ENCODE measurements at places on chromosomes 2 and 18. TPM values are rescaled to one million over a fixed set of nuclear protein-coding genes. Genes with fewer than 3 reads are reported as not detected.

Gene PNO1
- 60.6 TPM for total RNA-seq

Gene DSG1
- not detected for total RNA-seq

Gene SKA1
- 12.2 TPM for total RNA-seq

Gene KYNU
- 304 TPM for total RNA-seq

Gene GAD1
- 0.79 TPM for total RNA-seq

Gene BOLL
- total RNA-seq, result not detected

Gene SCYGR7
- total RNA-seq, result not detected

Gene CTAGE1
- not detected for total RNA-seq

Gene NHEJ1
- total RNA-seq, result 15.0 TPM

Gene NT5C1B
- total RNA-seq, result not detected

Gene ALLC
- not detected for total RNA-seq

Gene CEP76
- 8.4 TPM for total RNA-seq

Gene HOXD3
- 0.15 TPM for total RNA-seq

Gene ZNF519
- 2.1 TPM for total RNA-seq

Gene NOSTRIN
- total RNA-seq, result 2.2 TPM

Gene DCDC2C
- total RNA-seq, result 0.24 TPM

Gene FBXO36
- 1.1 TPM for total RNA-seq

Gene EMILIN1
- not detected for total RNA-seq

Gene GAL3ST2
- not detected for total RNA-seq

Gene TM4SF20
- total RNA-seq, result 9.7 TPM

Gene MYO5B
- 14.9 TPM for total RNA-seq

Gene ZNF385B
- total RNA-seq, result 0.20 TPM

Gene FAM110C
- 0.14 TPM for total RNA-seq

Gene STAT4
- 3.5 TPM for total RNA-seq

Gene ALK
- total RNA-seq, result not detected

Gene FOXI3
- not detected for total RNA-seq

Gene MYOM1
- total RNA-seq, result 0.11 TPM

Gene LGALSL
- 14.5 TPM for total RNA-seq

Gene POU3F3
- total RNA-seq, result not detected

Gene IL36B
- not detected for total RNA-seq

Gene LRP1B
- total RNA-seq, result not detected

Gene RAB6C
- total RNA-seq, result not detected

Gene TTC39C
- total RNA-seq, result 11.4 TPM

Gene UGT1A9
- 4.9 TPM for total RNA-seq
